ENCODE measurements at places on chromosomes 4 and X.

DNA sequence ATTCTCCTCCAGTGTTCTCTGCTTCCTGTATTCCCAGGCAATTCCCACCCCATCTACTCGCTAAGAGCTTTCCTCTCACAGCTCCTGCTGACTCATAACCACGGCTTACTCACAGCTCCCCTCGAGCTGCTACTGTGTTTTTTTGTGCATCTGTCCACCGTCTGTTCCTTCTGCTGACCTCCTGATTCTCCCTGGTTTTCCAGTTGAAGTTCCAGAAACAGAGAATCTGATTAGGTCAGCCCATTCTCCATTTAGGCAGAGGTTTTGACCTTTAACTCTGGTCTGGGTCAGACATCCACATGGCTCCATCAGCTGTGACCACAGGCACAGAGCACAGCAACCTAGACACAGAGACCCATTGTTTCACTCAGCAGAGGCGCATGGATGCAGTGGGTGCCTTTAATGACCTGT, 5.5 kb upstream of the SMIM20 start:
- no peak for DNase-seq

DNA sequence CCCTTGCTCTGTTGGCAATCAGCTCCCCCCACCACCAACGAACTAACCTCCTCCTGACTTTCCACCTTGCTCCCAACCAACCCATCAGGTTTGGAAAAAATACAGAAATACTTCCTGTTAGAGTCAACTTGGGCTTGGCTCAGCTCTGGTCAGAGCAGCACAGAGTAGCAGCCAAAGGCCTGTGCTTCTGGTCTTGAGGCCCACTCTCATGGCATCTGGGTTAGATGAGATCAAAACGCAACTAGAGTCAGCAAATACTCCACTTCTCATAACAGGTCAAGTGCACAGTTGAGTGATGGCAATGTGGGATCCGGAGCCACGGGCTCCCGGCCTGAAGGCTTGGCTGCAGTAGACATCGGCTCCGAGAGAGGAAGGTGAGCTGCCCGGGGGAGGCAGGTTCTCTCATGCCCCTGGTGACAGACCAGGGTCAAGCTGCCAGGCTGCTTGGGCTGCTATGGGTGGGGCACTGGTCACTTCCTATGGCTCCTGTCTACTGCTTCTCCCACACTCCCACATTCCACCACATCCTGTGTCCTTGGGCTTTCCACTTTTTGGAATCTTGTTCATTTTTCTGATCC, 34.8 kb downstream of the ZNF185 start:
- no peak for DNase-seq

- no peak for DNase-seq
Observed at GRCh38 chrX:75061701-75062100, 94.4 kb downstream of the ABCB7 start.

DNA sequence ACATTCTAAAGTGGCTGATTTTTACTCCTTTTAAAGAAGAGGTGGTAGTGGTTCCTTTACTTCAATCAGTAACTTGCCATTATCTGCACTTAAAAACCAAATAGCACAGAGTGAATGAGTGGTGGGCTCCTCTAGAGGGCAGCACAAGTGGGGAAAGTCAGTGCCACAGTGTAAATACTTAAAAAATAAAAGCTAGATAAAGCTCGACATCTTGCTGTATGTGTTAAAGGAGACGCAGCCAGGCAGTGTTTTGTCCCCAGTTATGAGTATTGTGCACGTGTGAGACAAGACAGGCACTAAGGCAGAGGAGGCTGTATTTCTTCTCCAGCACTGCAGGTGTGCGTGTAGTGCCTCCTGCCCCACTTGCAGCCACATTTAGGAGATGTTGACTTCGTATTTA, 24.6 kb downstream of the NAP1L5 start:
- no peak for DNase-seq

DNA sequence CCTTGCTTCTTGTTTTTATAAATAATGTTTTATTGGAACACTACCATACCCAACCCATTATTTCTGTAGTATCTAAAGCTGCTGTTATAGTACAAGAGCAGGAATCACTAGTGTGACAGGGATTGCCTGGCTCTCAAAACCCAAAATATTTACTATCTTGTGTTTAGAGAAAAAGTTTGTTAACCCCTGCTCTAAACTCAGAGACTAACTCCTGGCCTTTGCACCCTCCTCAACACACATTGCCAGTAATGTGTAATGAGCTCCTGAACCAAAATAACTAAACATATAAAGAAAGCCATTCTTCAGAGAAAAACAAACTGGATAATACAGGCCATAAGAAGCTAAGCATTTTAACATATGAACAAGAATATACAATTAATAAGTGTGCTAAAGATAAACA, 8.2 kb upstream of the FAT4 start:
- DNase-seq: no peak

DNA sequence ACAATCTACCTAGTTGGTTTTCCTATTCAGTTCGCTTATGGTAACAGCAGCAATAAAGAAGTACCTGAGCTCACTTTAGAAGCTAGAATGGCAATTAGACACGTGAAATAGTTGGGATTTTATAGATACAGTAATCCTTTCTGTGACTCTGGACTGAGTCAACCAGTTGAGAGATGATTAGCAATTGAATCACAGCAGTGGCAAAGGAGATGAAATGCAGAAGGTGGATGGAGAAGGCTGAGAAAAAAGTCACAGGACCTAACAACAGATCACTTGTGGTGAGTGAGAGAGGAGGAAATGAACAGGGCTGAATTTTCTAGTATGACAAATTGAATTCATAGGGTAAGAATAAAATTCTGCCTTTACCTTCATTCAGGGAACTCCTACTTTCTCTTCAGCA, 197.1 kb upstream of the MAGEB18 start:
- DNase-seq: no peak
